CD4-positive, alpha-beta T cell treated with Interleukin-2 at 100 ng/mL for 4 hours (primary cell): ENCODE measurements at places on chromosomes 2 and 18.

DNA sequence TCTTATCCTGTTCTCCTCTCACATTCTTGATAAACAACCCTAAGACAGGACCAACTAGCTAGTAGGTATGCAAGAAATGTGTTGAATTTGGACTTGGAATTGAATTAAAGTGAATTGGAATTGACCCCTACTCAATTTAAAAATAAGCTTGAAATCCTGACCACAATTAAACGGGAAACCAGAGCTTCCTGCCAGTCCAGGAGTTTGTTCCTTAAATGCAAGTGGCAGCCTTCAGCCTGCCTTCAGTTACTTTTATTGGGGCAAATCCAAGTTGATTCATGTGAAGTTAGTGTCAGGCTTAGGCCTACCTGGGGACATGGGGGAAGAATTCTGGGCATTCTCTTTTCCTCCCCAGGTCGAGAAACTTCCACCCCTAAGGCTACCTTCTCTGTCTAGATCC, 457.6 kb downstream of the BCL11A start:
- no peak for DNase-seq

DNA sequence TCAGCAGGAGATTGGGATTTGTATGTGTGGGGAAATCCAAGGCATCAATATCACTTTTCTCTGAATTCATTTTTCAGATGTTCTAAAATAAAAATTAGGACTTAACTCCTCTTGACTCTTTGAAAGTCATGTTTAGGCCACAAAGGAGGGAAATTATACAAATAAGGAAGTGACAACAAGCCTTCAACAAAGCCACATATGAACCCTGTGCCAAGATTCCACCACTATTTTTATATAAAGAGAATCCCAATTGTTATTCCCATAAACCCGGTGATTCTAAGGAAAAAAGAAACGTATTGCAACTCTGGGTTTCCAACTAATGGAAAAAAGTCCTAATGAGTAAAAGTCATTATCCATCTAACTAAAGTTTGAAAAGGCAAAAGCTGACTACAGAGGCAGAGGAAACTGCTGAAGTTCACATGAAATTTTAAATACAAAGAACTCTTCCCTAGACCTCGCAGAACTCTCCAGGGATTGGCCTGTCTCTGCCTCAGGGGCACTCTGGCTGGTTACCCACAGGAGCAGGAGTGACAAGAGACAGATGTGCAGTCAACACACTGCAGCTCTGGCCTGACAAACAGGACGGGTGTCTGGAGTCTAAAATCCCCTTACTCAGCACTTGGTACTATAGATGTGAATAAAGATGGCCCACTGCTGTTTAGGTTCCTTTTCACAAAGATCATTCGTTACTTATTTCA, 11.5 kb downstream of the NPC1 start:
- no peak for DNase-seq

GRCh38 chr2:147091448-147091847, 753.4 kb upstream of the ACVR2A start:
- DNase-seq, result no peak

- DNase-seq, result no peak
Observed at GRCh38 chr2:68605939-68606338, 37.4 kb upstream of the PROKR1 start.

DNA sequence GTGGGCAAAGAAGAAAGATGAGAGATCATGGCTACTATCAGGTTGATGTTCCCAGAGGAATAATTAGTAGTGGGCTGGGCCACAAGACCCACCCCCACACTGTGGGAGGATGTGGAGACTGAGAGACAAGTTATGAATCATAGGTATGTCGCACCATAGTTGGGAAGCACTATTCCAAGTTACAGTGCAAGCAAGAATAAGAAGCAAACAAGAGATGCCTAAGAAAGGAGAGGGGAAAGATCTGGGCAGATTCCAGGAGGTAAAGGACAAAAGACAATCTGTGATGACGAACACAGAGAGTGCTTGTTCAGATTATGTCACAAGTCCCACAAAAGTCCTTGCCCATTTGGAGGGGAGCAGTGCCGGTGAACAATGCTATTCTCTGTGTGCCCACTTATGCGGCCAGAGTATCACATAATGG, 56.6 kb downstream of the FAM228A start:
- no peak for DNase-seq

DNA sequence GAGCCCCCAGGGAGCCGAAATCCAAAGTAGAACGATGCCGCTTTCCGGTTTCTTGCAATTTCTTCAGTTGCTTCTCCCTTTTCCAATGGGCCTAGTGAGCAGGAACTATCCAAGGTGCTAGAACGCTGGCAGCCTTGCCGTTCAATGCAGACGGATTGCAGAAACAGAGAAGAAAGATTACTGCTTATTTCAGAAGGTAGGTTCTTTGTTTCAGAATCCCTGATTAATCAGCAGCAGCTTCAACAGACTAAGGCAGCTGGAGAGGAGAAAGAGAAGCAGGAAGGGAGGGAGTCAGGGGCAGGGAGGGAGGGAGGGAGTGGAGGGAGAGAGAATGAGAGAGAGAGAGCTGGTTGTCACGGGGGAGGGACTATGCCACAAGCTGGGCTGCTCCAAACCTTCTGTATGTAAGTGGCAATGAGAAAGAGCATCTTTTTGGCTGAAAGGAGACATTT, 576 bp downstream of the NYAP2 start:
- no peak for DNase-seq

DNA sequence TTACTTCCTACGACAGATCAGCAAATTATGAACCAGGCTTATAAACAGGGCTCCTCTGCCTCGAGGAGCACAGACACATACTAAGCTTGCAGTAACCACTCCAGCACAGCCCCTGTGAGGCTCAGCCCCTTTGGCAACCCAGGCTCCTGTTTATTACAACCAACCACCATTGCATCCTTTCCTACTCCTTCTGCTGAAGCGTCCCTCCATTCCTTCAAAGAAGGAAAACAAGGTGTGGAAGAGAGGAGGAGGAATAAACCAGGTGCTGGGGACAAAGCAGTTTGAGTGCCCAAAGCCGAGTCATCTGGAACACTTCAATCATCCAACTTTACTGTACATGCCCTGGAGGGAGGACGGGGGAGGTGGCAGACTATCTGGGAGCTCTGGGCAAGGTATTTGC, 87.2 kb upstream of the MGAT4A start:
- no peak for DNase-seq

GRCh38 chr18:80157708-80158343, 48.8 kb downstream of the ADNP2 start:
- DNase-seq, result peak; percentile 78

- no peak for DNase-seq
Observed at GRCh38 chr2:148867079-148867769, 7.8 kb upstream of the KIF5C start.

- DNase-seq, result no peak
Observed at GRCh38 chr18:39749154-39749553, 2183.6 kb upstream of the CELF4 start.

- DNase-seq, result no peak
Observed at GRCh38 chr2:220162320-220162719, 534.9 kb downstream of the SLC4A3 start.
